ENCODE measurements at places on chromosomes 7 and 10. TPM values are rescaled to one million over a fixed set of nuclear protein-coding genes. Genes with fewer than 3 reads are reported as not detected.

The AOAH gene
- total RNA-seq, result 3.3 TPM

DNA sequence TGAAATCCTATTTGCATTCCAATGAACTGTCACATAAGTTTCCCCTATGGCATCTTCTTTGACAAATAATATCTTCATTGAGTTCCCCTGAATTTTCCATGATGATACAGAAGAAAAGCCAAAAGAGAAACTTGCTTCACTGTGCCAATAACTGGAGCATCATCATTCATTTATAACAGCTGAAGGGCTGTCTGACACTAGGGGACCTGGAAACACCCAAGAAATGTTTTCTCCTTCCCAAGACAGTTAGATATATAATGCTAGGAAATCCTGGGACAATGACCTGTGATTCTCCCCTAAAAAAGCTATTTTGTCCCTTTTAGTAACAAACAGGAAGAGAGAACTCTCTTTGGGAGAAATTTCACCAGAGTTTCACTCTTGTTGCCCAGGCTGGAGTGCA lies 133.6 kb downstream of the SEMA3C start:
- DNase-seq, result no peak

GRCh38 chr10:10314626-10315025 lies 703.0 kb upstream of the CELF2 start:
- DNase-seq, result no peak

DNA sequence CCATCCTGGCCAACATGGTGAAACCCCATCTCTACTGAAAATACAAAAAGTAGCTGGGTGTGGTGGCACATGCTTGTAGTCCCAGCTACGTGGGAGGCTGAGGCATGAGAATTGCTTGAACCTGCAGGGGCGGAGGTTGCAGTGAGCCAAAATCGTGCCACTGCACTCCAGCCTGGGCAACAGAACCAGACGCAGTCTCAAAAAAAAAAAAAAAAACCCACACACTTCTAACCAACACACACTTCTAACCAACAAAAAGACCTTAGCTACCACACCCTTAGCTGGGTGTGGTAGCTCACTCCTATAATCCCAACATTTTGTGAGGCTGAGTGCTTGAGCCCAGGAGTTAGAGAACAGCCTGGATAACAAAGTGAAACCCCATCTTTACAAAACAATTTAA lies 33.9 kb upstream of the SPOCK2 start:
- no peak for DNase-seq

The EN2 gene
- total RNA-seq, result not detected

The ASAH2B gene
- 5.2 TPM for total RNA-seq

GRCh38 chr10:30510184-30510931 lies 76.4 kb downstream of the MAP3K8 start:
- DNase-seq, result no peak

DNA sequence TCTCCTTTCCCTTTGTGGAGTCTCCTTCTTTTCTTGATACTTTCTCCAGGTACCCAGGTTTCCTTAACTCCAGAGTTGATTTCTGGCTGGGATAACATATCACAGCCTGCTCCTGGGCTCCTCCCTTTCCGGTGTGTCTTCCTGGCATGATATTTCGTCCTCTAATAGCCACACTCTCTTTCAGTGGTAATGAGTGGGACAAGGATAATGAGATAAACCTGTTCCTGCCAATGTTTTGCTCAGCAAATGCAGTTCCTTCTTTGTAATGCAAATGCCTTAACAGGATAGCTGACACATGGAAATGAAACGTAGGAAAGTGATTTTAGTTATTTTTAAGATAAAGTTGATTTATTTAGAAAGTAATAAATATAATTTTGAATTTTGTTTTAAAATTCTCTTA lies 168.6 kb downstream of the NRP1 start:
- DNase-seq, result no peak

DNA sequence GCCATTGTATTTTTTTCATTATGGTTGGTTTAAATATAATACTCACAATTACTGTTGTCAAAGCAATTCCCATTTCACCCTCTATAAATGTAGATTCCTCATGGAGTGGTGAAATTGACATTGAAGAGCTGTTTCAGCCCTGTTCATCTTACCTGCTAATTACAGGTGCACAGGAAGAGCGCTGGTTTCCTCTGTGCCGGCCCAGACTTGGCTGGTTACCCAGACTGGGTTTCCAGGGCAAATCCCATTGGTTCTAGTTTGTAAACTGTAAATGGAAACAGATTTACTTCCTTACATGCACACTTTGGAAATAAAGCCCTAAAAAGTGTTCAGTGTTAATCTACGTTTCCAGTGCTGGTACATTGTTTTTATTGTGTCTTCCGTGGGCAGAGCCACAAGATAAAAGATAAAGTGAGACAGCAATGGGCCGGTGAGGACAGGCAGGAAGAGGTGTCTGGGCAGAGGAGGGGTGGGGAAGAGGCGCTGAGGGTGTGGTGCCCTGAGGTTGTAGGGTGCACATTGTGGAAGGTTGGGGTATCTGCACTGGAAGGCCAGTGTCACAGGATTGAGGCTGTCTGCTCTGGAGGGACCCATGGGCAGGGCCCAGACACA lies 71.6 kb upstream of the ZPBP start:
- DNase-seq, result no peak

DNA sequence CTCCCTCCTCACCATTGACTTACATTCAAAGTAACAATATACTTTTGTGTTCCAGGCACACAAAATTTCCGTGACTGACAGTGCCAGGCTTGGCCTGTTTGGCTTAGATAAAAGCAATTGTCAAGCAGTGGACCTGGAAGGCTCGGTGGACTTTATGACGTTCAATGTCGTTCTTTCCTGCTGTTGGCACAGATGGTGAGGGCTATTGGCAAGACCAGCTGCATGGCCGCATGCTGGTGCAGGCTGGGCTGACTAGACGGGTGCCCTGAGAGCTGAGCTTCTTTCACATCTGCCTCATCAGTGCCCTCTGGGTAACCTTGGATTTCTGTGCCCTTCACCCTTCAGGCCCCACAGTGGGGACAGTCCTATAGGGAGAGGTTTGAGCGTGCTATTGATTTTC lies 45.2 kb downstream of the WIPF3 start:
- DNase-seq, result peak; percentile 81

GRCh38 chr7:19417231-19417630 lies 272.0 kb upstream of the FERD3L start:
- no peak for DNase-seq

GRCh38 chr10:28387140-28387539 lies 84.3 kb upstream of the MPP7 start:
- DNase-seq, result no peak

DNA sequence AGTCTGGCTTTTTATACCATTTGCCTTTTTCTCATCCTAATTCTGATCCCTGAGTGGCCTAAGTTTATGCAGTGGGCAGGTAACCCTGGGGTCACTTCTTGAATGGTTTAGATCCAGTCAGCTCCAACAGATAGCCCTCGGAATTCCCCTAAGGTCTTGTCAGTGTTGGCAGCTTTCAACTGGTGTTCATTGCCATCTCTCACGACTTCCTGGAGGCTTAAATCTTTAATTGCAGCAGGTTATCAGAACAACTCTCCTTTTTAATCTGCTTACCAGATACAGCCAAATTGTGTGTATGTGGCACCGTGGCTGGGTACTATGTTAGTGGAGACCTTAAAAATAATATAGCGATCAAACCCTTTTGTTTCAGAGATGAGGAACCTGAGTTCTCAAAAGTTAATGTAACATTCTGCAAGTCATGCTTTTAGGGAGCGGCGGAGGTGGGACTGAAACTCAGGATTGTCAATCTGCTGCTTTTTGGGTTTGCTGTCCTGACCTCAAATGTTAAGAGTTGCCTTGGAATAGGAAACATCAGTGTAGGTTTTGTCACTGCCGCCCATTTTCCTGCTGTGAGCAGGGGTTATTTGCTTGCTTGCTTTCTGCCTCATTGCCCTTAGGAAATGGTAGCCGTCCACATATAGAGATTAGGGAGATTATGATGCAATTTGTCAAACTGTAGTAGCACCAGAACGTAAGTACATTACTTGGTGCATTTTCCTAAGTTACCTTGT lies 818 bp downstream of the DLD start:
- DNase-seq, result no peak

DNA sequence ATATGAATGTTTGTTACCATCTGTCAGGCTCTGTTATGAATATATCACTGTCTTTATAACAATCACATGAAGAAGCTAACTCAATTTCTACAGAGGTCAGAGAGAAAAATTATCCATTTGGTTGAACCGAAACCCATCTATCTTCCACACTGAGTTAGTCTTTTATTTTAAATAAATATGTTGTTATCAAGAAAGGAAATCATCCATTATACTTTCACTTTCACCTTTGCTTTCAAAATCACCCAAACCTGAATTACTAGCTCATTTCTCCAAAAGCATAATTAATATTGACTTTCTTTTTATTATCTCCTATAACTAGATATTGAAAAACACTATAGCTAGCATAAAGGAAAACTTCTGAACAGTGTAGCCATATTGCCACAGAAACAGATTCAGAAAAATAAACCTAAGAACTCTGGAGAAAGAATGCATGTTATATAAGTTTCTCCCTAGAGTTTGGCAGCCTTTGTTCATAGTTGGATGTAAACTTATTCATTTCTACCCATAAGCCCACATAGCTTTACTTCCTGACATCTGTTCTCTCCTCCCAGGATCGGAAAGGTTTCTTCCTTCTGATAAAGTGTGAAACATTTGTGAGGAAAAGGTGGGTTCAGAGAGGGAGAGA lies 66.0 kb downstream of the NPSR1 start:
- no peak for DNase-seq

GRCh38 chr10:114521255-114521654 lies 117.0 kb upstream of the AFAP1L2 start:
- no peak for DNase-seq

DNA sequence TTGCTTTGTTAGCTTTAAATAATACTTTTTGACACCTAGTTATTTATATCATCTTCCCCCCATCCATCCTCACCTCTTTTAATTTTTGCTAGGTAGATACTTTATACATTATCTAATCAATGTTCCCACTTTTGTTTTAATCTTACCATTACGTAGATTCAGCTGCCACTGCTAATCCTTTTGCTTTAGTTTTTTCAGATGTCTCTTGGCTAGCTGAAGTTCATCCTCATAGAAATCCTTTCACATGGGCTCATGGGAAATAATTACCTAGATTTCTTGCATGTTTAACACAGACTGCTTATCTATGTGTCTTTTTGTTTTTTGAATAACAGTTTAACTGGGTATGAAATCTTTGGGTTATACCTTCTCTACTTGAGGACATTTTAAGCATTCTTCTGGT lies 60.1 kb downstream of the ZNRF2 start:
- no peak for DNase-seq

The OR6V1 gene
- total RNA-seq, result not detected

GRCh38 chr10:11023009-11023953 lies 5.6 kb downstream of the CELF2 start:
- no peak for DNase-seq

DNA sequence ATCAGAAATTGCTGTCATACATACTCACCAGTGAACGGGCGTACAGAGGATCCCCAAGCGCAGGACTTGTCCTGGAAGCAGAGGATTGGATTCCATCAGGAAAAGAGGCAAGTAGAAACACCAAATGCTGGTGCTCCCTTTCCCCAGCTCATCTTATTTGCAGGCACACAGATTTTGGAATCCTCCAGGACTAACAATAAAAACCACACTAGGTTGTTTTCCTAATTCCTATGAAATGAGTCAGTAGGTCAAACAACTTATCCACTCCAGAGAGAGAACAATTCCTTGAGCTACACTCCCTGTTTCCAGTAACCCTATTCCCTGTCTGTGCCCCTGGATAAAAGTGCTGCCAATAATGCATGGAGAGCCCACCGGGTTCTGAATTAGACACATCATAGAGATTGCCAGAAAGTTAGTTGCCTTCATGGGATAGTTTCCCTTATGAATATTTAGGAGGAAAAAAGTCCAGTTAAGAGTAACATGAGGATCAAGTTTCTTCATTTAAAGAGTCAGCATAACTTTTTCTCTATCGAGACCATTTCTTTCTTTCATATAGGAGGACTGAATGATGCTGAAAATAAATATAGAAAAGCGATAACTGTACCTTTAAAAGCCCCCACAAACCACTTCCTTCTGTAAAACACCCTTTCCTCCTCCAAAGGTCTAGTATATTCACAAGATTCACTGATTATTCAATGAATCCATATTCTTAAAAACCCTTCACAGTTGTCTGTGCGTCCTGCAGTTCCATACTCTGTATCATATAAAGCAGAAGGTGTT lies 178.3 kb upstream of the KLF14 start:
- no peak for DNase-seq

GRCh38 chr10:43781480-43782361 lies 133.0 kb upstream of the ZNF32 start:
- no peak for DNase-seq

The UCMA gene
- not detected for total RNA-seq

The ASB10 gene
- not detected for total RNA-seq

DNA sequence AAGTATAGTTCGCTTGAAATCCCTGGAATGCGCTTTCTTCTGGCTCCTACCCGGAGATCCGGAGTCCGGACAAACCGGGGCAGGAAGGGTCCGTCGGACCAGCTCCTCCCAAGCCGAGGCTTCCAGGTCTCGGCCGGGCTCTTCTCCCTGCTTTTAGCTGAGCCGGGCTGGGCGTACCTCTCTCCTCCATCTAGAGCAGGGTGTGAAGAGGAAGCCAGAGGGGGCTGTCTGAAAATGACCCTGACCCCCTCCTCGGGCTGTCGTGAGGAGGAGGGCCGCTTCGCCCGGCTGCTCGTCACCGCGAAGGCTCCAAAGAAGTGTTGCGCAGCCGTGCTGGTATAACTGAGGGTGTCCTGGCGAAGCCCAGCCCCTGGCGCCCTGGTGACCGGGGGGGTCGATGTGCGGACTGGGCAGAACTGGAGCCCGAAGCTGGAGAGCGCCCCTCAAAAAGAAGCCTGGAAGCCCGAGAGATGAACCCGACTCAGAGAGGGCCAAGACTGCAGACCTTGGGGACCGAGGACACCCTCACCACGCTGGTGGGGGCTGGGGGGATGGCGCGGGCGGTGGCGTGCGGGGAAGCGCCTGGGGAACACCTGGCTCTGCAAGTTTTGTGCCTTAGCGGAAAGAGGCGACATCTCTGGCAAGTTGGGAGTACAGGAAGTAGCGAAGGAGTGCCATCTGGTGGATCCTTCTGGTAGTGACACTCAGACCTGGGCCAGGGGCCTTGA lies 5.7 kb downstream of the KAZALD1 start:
- peak; percentile 72 for DNase-seq

DNA sequence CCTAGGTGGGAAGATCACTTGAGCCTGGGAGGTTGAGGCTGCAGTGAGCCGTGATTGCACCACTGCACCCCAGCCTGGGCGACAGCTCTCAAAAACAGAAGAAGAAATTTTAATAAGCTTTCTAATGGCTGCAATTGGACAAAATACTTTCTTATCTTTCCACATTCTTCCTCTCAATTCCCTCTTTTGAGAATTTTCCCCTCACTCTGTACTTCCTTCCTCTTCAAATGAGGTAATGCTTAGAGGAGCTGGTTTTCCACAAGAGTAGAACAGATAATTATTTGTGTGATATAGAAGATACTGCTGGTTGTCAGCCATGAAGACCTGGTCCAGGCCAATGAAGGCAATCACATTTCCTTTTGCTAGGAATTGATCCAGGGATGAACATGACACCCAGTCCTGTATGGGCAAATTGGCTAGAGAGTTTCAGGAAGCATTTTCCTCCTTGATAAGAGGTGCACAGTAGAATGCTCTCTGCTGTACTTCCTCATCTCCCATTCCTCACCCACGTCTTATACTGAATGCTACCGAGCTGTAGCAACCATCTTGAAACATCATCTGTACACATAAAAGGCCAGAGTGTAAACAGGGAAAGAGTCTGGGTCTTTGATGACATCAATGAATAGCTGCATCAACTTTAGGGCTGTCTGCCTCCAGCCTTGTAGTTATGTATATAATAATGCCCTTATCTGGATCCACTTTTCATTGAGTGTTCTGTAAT lies 103.9 kb downstream of the CDK6 start:
- DNase-seq, result no peak

GRCh38 chr10:101897633-101898032 lies 54.0 kb upstream of the KCNIP2 start:
- peak; percentile 84 for DNase-seq

Data from left lobe of liver (tissue), 2 donors.